ENCODE measurements at places on chromosomes 13 and 19.

- DNase-seq, result peak; percentile 85
These were observed 219.2 kb downstream of the ENOX1 start for GRCh38 chr13:43567608-43568007.

GRCh38 chr19:583198-583967, 6.3 kb upstream of the HCN2 start:
- DNase-seq, result no peak

DNA sequence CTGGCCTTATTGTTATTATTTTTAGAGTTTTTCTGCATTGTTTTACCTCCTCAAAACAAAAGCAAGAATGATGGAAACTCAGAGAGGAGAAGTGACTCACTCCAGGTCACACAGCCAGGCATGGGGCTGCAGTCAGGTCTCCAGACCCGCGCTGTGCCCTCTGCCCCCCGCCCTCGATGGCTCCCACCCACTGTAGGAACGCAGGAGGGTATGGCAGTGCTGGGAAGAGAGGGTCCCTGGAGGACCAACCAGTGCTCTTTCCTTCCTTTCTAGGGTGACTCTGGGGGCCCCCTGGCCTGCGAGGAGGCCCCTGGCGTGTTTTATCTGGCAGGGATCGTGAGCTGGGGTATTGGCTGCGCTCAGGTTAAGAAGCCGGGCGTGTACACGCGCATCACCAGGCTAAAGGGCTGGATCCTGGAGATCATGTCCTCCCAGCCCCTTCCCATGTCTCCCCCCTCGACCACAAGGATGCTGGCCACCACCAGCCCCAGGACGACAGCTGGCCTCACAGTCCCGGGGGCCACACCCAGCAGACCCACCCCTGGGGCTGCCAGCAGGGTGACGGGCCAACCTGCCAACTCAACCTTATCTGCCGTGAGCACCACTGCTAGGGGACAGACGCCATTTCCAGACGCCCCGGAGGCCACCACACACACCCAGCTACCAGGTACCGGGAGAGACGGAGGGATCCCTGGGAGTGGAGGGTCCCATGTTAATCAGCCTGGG, 5.6 kb downstream of the TIMM13 start:
- no peak for DNase-seq

DNA sequence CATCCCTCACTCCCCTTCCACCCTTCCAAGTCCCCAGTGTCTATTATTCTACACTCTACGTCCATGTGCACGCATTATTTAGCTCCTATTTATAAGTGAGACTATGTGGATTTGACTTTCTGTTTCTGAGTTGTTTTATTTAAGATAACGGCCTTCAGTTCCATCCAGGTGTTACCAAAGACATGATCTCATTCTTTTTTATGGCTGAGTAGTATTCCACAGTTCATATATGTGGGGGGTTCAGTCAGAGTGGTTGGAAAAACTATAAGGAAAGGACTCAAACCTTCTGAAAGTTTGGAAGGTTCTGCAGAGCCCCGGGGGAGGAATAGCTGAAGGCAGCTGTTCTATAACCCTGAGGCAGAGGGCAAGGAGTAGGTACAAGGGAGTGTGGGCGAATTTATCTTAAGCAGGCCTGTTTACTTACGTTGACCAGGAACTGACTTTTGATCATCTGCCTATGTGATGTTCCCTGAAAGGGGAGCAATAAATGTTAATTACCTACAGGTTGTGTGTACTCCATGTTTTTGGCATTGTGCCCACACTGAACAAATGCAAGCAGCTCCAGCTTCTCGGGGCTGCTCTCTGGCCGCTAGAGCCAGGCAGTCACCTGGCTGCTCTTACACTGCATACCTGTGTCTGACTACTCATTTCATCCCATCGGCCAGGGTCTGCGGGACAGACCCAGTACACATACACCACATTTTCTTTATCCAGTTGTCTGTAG, 13.5 kb upstream of the ADGRE1 start:
- DNase-seq, result no peak

DNA sequence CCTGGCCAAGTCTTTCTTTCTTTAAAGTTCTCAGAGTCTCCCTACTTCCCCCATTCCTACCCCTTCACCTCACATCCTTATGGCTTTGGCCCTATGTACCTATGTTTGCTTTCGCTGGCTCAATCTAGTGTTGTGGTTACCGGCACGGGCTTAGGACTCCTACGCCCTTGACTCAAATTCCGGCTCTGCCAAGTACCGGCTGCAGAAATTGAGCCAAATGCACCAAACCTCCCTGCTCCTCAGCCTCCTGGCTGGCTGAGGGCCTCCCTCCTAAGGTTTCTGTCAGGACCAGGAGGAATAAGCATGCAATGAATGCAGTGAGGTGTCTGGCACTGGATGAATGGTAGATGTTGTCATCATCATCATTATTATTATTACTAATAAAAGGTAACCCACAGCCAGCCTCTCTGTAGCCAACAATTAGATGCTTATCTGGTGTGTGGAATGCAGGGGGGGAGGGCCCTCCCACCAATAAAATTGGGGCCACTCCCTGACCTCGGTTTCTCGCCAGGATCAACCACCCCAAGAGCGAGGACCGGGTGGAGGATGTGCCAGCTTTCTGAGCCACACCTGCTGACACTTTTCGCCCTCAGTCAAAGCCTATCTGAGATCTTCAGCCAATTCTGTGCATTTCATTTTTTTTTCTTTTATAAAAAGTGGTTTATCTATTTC, 20.7 kb downstream of the KLK5 start:
- no peak for DNase-seq

- no peak for DNase-seq
These were observed 273.8 kb downstream of the LIG4 start for GRCh38 chr13:107941345-107942029.

- no peak for DNase-seq
These were observed 1.5 kb downstream of the ONECUT3 start for GRCh38 chr19:1754636-1755466.

DNA sequence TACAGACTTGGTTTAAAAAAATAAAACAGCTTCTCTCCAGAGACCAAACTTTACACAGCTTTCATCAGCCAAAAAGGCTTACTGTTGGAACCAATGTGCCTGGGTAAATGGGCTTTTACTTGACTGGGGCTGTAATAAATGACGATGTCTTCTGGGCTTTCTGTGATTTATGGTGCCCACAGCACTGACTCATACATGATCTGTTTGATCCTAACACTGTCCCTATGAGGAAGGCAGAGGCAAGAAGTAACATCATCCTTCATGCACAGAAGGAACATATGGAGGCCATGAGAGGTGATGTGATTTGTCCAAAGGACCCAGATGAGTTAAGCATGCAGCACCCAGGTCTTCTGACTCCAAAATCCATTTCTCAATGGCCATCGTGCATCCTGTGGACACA, 77.4 kb downstream of the DOCK9 start:
- no peak for DNase-seq
